Retinal pigment epithelial cell (primary cell): ENCODE measurements at places on chromosomes 5 and 9.

DNA sequence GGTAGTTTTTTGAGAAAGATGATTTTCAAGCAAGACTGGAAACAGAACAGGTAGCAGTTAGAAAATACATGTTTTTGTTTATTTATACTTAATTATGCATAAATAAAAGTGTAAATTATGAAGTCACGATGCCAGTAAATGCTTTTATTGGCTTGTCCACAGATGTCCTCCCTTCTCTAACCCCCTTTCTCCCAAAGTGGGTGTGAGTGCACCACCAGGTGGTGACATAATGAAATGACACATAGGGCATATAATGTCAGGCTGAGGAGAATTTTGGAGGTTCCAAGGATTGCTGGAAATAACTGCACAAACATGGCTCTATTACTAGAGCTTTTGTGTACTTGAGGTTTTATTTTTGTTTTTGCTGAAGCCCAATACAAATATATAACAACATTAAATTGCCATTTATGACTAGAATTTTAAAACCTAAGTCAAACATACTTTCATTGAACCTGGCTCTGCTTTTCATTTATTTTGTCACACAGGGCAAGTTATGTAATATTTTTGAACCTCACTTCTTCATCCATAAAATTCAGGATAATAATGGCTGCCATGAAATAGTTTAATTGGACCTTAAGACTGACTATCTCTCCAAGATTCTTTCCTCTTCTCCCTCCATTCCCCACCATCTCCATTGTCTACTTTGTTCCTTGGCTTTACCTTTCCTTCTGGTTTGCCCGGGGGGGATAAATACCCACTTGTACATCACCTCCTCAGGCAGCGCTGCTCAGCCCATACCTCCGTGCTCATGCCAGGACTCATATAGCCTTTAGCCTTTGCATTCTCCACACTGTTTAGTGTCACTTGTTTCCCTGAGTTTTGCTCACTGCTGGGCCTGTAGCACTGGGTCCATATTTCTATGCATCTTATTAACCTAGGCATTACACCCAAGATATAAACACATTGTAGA, 168.8 kb downstream of the PDE4D start:
- no peak for DNase-seq

- DNase-seq = peak; percentile 8
These were observed 173.5 kb downstream of the TRIM32 start for GRCh38 chr9:116860509-116861120.

DNA sequence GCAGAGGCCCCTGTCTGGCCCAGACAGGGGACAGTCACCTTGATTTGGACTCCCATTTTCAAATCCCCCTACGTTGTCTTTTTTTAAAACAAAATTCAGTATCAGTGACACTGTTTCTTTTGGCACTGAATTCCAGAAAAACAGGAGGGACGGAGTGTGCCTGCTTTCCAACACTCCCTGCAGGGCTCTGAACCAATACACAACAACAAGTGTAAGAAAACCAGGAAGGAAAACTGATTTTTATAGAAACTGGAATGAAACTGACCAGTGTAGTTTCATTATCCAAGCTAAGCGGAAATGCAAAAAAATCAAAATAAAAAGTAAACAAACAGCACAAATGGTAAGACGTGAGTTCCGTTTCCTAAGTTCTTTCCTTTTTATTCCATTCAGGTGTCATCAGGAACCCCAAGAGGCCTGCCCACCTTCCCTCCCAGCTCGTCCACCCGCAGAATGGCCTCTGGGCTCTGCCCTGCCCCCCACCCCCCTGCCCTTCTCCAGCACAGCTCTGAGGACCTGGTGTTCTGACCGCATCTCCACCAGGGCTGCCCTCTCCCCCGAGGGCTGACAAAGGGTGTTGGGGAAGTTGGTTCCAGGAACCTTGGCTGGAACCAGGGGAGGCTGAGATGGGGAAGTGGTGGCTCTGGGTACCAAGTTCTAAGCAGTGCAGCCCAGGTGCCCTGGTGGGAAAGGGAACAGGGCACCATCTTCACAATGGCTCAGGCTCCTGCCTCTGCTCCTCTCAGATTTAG, 73.6 kb downstream of the PSD2 start:
- DNase-seq = no peak

DNA sequence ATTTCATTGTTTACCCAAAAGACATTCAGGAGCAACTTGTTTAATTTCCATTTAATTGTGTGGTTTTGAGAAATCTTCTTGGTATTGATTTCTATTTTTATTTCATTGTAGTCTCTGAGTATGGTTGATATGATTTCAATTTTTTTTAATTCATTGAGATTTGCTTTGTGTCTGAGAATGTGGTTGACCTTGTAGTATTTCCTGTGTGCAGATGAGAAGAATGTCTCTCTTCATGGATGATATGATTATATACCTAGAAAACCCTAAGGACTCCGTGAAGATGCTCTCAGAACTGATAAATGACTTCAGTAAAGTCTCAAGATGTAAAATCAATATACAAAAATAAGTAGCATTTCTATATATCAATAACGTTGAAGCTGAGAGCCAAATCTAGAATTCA, 202.4 kb upstream of the CDH9 start:
- DNase-seq = no peak
